Activated naive CD4-positive, alpha-beta T cell treated with anti-CD3 and anti-CD28 coated beads for 36 hours (primary cell): ENCODE measurements at places on chromosomes 12 and 14.

DNA sequence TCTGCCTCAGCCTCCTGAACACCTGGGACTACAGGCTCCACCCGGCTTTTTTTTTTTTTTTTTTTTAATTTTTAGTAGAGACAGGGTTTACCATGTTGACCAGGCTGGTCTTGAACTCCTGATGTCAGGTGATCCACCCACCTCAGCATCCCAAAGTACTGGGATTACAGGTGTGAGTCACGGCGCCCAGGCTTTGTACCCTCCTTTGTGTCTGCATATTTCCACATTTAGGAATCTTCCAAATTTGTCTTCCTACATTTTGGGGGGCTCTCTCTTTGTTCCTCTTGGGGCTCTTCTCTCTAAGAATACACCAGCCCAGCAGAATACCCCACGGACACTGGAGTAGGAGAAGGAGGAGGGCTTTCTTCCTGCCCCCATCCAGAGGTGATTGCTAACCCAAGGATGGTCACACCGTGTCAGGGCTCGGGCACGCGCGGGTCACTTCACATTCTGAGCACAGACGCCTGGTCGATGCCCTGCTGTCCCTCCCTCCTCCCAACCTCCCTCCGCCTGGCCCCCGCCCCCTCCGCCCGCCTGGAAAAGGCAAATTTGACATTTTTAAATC lies 2.1 kb upstream of the DNAJC22 start:
- DNase-seq = no peak

- DNase-seq = no peak
Observed at GRCh38 chr12:108666401-108666881, 32.7 kb upstream of the SELPLG start.

GRCh38 chr14:102905116-102906108 lies 17.1 kb upstream of the AMN start:
- no peak for DNase-seq

DNA sequence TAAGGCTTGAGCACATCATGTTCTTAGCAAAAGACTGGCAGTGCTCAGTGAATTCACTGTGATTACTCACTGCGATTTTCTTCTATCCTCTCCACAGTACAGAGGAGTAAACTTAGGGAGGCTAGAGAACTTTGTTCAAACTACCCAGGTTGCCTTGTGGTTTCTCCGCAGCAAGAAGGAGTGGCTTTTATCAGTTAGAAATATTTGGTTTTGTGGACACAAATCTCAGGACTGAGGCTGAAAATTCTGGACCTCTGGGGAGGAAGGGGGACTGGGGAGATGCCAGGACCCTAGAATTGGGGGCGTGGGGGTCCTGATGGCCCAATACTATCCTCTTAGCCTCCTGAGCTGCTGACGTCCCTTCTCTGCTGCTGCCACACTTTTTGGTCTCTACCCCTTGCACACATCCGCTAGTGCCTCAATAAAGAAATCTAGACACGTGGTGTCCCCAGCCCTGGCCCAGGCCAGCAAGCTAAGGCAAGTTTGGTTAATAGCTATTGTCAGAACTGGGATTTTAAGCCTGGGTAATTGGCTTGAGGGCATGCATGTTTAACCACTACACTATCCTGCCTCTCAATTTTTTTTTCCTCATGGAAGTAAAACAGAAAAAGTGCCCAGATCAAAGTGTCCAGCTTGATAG lies 842 bp downstream of the OAS2 start:
- DNase-seq = peak; percentile 69

- DNase-seq = no peak
Observed at GRCh38 chr14:24070285-24071143, 848 bp upstream of the CPNE6 start.

GRCh38 chr14:94695231-94695630 lies 74.7 kb downstream of the GSC start:
- DNase-seq = no peak

DNA sequence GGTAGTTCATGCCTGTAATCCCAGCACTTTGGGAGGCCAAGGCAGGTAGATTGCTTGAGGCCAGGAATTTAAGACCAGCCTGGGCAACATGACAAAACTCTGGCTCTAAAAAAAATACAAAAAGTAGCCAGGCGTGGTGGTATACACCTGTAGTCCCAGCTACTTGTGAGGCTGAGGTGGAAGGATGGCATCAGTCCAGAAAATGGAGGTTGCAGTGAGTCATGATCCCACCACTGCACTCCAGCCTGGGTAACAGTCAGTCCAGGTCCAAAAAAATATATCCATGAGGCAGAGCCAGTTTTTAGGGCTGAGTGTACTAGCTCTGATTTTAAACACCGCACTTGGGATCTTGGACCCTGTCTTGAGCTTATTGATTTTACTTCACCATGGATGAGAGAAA lies 30.6 kb upstream of the FICD start:
- no peak for DNase-seq

- no peak for DNase-seq
Observed at GRCh38 chr14:50831726-50832168, 785 bp upstream of the NIN start.

GRCh38 chr12:94305130-94305957 lies 154.3 kb downstream of the CEP83 start:
- DNase-seq = peak; percentile 58

DNA sequence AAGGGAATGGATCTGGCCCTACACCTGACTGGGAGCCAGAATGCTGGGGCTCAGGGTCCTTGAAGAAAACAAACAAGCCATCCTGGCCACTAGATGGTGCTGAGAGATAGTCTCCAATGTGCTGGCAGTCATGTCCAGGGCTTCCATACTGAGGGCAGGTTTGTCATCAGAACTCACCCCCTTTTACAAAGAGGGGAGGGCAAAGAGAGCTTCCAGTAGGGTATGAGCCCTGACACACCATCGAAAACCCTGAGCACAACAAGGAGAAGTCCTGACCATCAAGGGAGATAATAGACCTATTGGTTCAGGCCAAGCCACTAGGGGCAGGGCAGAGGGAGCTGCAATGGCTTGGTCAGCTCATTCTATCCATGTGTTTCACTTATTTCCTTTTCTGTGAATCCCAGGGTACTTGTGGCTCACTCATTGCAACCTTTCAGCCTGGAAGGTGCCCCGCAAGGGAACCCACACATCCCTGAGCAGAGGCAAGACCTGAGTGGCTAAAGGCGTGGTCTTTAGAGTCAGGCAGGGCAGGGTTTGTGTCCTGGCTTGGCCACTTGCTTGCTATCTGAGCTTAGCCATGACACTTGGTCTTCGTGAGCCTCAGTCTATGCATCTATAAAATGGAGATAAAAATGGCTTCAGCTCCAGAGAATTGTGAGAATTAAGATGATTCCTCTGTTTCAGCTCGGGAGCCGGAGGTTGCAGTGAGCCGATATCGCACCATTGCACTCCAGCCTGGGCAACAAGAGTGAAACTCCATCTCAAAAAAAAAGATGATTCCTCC lies 6.2 kb upstream of the PLEKHH1 start:
- peak; percentile 67 for DNase-seq

GRCh38 chr12:25793196-25793595 lies 165.3 kb upstream of the RASSF8 start:
- no peak for DNase-seq

DNA sequence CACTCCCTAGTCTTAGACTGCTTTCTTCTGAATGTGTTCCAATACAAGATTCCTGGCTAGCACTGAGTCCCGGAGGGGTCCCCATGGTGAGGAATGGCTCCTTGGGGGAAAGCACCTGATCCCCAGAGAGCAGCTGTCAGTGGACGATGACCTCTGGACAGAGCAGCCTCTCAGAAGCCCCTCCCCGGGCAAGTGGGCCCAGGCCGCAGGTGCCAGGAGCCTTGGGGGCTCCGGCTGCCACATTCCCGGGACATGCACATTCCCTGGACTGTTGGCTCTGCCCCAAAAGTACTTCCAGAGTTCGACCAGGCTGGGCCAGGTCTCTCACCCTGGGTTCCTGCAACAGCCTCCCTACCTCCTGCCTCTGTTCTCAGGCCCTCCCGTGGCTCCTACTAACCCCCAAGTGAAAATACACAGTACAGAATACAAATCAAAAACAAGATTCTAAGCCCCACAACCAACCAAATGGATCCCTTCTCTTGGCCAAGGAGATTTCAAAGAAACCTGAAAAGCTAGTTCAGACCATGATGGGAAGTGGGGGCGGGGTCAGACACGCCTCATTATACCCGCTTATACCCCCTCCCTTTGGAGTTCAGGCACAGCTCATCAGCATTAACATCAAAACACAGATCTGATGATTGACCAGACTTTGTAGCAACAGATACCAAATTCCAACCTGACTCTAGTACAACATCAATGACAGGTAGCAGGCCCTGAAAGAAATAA lies 23.3 kb upstream of the BTBD6 start:
- DNase-seq = no peak

DNA sequence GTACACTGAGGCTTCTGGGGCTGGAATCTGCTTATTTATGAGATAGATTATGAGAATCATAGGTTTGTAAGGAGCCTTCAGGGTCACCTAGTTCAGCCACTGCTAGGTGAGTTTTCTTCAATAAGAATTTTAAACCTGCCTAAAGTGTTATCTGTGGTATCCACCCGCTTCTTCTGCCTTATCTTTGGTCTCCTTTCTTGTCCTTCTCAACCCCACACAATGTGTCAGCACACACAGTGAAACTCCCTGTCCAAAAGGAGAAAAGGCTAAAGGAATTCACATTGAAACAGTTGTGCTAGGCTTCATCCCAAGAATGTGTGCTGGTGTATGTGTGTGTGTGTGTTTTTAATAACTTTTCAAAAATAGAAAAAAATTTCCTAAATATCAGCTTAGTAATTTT lies 259.3 kb upstream of the BTG1 start:
- no peak for DNase-seq

GRCh38 chr14:103404920-103405319 lies 19.7 kb downstream of the MARK3 start:
- no peak for DNase-seq

- DNase-seq = no peak
Observed at GRCh38 chr12:20205854-20206253, 162.5 kb upstream of the PDE3A start.

GRCh38 chr14:22255017-22255950 lies 333.7 kb downstream of the DAD1 start:
- DNase-seq = no peak

GRCh38 chr14:39230416-39231035 lies 3.2 kb upstream of the MIA2 start:
- DNase-seq = peak; percentile 28

DNA sequence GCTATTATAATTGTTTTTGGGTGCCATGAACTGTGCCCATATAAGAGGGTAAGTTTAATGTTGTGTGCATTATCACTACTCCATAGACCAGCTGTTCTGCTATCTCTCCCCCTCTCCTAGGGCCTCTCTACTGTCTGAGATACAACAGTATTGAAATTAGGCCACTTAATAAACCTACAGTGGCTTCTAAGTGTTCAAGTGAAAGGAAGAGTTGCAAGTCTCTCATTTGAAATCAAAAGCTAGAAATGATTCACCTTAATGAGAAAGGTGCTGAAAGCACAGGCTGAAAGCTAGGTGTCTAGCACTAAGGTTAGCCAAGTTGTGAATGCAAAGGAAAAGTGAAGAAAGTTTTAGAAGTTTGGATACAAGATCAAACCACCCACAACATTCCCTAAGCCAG lies 168.0 kb downstream of the SLC16A7 start:
- DNase-seq = no peak

- no peak for DNase-seq
Observed at GRCh38 chr14:100129161-100129589, 30.3 kb downstream of the DEGS2 start.

DNA sequence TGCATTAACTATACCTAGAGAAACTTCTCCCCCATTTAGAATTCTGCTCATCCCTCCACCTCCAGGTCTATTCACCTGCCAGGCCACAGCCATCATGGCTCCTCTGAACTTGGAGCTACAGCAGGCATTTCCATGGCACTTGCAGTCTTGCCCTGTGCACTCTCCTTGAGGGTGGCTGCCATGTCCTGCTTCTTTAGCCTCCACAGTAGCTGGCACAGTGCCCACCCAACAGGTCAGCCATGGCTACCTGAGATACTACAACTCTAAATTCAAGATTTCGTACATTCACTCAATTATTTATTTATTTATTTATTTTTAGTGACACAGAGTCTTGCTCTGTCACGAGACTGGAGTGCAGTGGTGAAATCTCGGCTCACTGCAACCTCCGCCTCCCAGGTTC lies 46.5 kb downstream of the GCH1 start:
- no peak for DNase-seq

DNA sequence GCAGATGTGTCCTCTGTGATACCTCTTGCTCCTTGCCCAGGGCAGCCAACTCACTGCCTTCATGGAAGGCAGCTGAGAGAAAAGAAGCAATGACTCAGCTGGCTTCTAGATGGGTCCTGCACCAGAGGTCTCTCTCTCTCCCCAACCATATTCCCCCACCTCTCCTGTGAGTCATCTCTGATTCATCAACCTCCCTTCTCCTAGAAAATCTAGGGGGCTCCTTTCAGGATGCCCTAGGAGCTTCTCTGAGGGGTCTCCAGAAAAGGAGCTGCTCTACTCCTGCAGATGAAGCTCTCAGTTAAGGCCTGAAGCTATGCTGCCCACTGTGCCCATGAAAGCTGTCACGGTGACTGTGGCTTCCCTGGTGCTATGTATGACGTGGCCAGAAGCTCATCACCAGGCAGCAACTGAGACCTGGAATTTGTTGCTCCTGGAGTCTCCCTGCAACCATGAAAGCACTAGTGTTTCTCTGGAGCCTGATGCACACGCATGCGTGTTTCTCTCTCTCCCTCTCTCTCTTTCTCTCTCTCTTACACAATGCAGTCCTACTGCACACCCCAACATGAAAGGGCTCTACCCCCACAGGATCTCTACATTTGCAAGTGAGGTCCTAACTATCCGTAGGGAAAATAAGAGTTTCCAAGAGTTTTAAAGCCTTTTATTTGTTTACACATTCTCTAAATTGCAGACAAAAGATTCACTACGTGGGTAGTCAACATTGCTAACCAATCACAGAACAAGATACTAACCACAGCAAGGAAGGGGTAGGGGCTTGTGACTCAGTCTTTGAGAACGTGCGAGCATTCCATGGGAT lies 285.3 kb downstream of the DPF3 start:
- no peak for DNase-seq

- DNase-seq = no peak
Observed at GRCh38 chr12:106602076-106602475, 19.3 kb downstream of the RFX4 start.

DNA sequence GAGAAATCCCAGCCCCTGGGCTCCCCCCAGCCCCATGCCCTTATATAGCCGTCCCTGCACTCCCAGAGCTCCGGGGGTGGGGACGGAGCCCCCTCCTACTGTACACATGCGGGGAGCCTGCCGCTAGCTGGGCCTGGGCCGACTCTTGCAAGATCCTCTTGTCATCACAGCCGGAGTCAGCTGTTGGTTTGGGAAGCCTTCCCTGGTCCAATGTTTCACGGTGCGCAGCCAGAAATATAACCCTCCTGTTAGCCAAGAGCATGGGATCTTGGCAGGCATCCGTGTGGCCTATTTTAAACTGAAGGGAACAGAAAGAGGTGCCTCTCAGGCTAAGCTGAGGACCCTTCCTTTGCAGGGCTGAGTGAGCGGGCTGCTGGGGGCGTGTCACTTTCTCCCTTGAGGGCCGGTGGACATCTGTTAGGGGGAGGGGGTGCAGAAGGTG lies 175.3 kb downstream of the TSPAN9 start:
- DNase-seq = no peak

DNA sequence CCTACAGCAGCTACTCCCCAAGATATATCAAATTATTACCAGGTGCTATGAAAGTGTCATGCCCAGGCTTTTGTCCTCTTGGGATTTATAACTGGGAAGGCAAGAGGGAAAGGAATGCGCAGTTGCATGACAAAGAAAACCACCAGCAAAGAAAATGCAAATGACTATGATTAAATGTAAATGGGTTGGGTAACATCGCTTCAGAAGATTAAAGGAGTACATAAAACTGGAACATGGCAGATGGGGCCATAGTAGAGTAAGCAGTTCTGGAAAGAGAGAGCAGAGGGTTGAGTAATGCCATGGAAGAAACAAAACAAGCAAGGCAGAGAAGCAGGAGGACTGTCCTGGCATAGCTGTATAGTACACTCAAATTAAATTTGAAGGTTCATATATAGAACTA lies 493.1 kb downstream of the NOVA1 start:
- DNase-seq = no peak
